ENCODE measurements at places on chromosomes 6 and 20.
A peak's percentile ranks its signal among the peaks of the same experiment; 100 is the strongest.

GRCh38 chr6:37889051-37889450 is 69.5 kb downstream of the ZFAND3 start:
- DNase-seq: peak; percentile 15

DNA sequence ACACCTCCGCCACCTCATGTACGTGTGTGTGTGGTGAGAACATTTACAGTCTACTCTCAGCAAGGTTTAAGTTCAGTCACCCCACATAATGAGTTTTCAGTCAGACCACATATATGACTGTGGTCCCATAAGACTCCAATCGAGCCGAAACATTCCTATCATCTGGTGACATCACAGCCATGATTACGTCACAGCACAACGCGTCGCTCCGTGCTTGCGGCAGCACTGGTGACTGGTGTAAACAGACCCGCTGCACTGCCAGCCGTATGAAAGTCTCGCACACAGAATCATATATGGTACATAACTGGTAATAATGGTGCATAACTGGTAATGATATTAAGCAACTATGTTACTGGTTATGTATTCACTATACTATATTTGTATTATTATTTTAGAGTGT is 150.7 kb downstream of the DLL1 start:
- no peak for DNase-seq

GRCh38 chr6:22247916-22248482 is 48.8 kb downstream of the PRL start:
- peak; percentile 47 for DNase-seq

DNA sequence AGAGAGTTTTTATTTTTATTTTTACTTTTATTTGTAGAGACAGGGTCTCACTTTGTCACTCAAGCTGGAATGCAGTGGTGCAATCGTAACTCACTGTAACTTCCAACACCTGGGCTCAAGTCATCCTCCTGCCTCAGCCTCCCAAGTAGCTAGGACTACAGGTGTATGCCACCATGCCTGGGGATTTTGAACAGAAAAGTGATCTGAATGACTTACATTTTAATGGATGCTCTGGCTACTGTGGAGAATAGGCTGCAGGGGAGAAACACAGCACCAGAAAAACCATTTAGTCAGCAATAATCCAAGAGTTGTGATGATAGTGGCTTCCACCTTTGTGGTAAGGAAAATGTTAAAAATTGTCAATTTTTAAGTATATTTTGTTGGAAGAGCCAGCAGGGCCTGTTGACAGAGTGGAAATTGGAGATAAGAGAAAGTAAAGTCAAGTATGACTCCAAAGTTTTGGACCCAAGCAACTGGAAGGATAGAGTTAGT is 106.0 kb upstream of the LOC128125822 start:
- DNase-seq: no peak

GRCh38 chr20:36836591-36837269 is 39.2 kb upstream of the TLDC2 start:
- peak; percentile 81 for DNase-seq

DNA sequence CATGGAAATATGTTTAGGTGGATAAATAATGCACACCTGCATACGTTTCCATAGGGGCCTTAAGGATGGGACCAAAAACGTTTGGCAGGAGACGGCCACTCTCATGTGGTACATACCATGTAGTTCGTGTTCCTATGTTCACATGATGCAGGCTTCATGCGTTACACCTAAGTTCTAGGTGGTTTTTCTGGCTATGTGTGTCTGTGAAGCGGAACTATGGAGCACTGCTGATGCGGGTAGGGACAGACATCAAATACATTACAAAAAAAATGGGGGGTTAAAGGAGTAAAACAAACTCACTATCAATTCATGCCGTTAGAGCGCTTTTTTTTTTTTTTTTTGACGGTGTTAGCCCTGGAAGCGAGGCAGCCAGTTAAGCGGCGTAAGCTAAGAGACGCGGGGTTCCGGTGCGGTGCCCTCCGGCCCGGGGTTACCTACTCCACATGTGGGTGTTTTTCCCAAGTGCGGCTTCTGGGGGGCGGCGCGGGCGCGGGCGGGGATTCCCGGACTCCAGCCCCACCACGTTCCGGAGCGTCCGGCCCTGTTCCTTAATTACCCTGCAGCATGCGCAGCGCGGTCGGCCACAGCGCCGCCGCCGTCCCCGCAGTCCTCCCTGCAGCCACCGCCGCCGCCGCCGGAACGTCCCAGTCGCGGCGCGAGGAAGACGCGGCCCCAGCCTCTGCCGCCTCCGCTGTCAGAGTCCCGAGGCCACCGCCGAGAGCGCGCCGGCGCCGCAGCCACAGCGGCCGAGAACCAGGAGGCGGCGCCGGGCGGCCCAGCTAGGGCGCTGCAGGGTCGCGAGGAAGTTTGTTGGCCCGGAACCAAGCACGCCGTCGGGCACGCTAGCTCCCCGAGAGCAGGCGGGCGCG is 648 bp downstream of the COL19A1 start:
- DNase-seq: peak; percentile 31

- no peak for DNase-seq
Observed at GRCh38 chr20:17767624-17768023, 67.9 kb downstream of the BANF2 start.

- DNase-seq: no peak
Observed at GRCh38 chr6:54291738-54292137, 16.5 kb upstream of the TINAG start.

DNA sequence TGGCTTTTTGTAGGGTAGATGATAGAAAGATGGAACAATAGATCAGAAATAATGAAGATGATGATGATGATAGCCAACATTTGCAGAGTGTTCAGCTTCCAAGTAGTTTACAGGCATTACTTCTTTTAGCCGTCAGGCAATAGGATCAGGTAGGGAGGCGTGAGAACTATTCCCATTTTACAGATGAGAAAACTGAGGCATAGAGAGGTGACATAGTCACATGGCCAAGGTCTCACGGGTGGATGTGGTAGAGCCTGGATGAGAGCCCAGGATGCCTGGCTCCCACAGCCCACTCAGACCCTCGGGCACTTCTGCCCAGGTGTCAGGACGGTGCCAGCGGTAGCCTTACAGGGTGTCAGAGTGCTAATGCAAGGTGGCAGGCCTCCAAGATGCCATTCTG is 26.0 kb upstream of the TM9SF4 start:
- DNase-seq: no peak

DNA sequence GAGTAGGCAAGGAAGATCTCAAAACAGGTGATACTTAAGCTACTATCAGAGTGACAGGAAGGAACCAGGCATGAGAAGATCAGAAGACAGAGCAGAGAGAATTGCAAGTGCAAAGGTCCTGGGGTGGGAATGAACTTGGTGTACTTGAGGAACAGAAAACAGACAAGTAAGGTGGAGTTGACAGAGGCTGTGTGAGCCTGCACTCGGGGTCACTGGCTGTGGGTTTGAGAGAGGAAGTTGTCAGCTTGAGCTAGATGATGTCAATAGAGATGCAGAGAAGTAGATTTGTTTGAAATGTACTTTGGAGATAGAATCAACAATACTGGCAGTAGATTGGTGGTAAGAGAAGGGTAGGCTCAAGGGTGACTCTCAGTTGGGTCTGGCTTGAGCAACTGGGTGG is 209.5 kb downstream of the CLIC5 start:
- no peak for DNase-seq

DNA sequence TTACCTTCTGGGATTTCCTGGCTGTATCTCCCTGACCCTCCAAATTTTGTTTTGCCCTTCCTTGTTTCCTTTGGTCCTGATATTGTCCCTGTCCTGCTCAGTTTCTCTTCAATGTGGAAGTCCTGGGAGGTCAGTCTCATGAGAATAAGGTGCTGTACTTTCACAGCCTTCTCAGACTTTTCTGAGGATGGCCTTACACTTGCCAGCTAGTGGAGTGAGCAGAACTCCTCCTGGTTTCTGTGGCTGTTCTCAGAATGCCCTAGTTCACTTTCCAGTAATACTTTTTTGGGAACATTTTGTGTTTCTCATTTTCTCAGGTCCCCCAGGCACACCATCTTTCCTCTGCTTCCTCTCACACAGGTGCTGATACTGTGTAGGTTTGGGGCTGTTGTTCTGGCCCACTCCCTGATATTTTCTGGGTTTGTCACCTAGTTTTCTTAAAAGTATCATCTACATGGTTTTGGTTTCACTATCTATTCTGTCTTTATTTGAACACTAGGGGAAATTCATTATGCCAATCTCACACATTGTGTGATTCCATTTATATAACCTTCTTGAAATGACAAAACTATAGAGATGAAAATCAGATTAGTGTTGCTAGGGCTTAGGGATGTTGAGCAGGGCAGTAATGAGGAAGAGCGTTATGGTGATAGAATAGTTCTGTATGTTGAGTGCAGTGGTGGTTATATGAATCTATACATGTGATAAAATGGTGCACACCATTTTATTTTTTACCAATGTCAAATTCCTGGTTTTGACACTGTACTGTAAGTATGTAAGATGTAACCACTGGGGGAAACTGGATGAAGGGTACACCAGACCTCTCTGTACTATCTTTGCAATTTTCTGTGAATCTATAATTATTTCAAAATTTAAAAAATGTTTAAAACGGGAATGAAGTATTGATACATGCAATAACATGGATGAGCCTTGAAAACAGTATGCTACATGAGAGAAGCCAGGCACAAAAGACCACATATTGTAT is 27.2 kb upstream of the BRPF3 start:
- DNase-seq: no peak

DNA sequence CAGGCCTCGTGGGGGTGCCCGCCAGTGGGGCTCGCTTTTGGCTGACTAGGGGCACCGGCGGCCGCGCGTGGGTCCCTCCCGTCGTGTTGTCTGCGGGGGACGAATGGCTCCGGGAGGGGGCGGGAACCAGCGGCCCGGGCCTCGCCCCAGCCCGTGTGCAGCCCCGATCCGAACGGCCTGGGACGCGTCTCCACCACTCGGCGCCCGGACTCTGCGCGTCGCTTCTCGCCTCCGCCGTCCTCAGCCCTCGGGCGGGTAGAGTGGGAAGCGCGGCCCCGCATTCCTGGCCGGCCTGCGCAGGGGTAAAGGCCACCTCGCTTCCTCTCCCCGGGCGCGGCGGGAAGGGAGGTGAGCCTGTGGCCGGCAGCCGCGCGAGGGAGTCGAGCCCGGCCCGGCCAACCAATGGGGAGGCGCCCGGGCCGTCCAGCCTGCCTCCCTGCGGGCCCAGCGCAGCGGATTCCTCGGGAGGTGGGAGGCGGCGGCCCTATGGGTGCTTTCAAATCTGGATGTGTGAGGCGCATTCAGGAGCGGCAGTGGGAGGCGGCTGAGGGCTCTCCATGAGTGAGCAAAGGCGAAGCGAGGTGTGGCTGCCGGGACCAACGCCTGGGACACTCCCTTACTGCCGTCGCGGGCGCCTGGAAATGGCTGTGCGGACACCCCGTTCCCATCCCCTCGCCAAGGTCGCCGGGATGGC is 1.1 kb upstream of the ZBTB46 start:
- DNase-seq: peak; percentile 76

DNA sequence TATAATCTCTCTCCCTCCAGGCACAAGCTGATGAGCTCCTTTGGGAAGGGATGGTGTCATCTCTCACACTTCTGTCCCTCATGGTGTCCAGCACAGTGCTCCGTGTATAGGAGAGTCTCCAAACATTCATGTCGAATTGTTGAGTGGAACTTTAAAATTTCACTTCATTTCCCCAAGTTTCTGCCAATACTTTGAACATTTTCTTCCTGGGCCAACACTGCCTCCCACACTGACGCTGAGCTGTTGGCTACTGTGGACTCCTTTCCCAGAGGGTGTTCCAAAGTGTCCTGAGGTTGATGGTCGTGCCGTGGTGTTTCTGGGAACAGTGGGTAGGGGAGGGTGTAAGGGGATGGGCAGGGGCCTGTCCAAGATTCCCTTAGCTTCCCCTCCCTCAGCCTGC is 122.7 kb downstream of the TIAM2 start:
- DNase-seq: no peak

DNA sequence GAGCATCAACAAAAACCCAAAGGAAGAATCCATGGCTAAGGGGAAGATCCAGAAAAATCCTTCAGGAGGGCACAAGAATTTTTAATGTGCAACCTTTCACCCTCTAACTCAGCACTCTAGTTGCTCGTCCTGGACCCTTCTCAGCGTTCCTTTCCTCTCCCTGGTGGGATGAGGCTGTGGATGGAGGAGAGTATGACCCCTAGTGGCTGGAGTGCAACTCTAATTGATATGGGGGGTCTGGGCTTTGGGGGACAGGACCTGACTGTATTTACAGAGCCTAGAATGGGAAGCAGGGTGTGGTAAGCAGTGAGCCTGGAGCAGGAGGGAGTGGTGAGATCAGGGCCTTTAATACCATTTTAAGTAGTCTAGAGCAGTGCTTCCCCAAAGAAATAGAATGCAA is 83.9 kb upstream of the CEP85L start:
- DNase-seq: peak; percentile 9

DNA sequence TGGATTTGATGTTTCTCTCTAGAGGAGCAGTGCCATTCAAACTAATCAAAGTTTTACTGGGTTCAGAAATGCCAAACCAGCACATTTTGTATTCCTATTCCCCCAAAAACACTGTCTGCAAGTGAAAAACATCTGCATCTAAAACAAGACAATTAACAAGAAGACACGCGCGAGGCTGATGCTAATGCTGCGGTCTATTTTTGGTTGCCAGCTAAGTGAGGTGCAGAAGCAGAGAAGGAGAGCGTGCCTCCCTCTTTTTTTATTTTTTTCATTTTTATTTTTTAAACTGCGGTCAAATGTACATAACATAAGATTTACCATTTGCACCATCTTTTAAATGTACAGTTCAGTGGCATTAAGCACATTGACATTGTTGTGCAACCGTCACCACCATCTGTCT is 641.1 kb downstream of the DHX35 start:
- no peak for DNase-seq

- no peak for DNase-seq
Observed at GRCh38 chr6:160344271-160344670, 3.9 kb upstream of the SLC22A3 start.

DNA sequence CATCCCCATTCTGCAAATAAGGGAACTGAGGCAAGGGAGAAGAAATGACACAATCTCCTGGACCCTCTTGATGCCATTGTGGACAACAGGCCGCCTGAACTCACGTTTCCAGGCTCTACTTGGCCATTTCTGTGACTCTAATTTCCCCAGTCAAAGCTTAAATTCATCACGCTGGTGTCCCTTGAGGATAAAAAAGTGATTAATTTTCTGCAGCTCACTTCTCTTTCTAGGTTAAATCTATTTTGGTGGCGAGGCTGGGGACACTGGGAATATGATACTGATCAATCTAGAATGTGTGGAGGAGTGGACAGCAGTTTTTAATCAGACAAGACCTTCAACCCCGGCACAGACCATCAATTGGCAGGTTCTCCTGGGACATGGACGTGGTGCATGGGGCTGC is 168.2 kb upstream of the SULF2 start:
- DNase-seq: no peak

DNA sequence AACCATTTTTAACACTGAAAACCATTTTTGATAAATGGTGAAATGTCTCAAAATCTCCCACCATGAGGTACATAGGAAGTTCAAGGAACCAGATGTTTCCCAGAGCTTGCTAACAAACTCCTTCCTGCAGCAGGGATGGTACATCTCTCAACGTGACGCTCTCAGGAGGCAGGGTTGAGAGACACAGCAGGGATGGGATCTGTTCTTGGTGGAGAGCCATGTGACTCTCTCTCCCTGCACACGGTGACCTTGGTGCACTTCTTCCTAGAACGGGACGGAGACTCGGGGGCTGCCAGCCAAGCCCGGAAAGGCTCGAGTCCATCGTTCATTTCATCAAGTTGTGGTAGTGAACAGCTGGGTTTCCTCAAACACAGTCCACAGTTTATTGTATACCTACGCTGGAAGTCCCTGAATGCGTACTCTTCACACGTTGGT is 94.2 kb downstream of the FAM50B start:
- DNase-seq: peak; percentile 97

GRCh38 chr6:105781915-105782314 is 304.2 kb upstream of the PRDM1 start:
- DNase-seq: no peak
